ENCODE measurements at places on chromosomes 6 and 20.

DNA sequence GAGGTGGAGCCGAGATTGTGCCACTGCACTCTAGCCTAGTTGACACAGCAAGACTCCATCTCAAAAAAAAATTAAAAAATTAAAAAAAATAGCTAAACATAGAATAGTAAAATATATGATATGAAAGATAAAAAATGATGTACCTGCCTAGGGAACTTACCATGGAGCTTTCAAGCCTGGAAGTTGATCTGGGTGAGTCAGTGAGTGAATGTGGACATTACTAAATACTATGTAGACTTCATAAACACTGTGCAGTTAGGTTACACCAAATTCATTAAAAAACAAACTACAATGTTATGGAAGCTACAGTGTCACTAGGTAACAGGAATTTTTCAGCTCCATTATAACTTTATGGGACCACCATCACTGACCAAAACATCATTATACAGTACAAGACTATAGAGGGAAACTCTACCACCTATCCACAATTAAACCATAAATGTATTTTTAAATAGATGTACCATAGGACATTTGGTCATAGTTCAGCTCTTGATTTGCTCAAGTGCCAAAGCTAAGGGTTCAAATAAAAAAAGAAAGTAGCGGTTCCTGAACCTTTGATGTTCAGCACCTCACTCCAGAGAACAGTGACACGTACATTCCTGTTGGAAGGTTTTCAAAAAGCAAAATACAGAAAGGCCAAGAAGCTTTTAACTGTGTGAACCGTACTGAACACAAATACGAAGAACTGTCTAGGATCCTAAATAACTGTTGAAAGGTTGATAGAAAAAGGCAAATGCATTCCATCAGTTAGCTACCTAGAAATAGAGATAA, 52.4 kb upstream of the SPDEF start:
- DNase-seq = no peak

- no peak for DNase-seq
Measured at GRCh38 chr6:118719351-118720124, 68.1 kb upstream of the CEP85L start.

GRCh38 chr6:101439790-101440189, 46.3 kb downstream of the GRIK2 start:
- peak; percentile 23 for DNase-seq

- peak; percentile 6 for DNase-seq
Measured at GRCh38 chr20:39822667-39823066, 860.5 kb downstream of the DHX35 start.

DNA sequence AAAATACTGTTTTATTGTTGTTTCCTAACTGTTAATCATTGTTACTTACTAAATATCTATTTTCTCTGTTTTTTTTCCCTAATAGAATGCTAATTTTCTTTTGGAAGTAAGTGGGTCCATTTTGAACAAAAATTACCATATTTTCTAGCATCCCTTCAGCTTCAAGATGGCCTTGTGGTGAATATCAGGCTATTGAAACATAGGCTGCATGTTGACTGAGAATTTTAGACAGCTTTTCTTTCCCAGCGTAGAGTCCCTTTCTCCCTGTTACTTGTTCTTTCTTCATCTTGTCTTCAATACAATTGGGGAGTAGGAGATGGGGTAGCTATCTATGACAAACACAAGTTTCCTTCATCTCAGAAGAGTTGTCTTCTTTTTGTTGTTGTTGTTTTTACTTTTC, 397.0 kb downstream of the DOK5 start:
- no peak for DNase-seq

DNA sequence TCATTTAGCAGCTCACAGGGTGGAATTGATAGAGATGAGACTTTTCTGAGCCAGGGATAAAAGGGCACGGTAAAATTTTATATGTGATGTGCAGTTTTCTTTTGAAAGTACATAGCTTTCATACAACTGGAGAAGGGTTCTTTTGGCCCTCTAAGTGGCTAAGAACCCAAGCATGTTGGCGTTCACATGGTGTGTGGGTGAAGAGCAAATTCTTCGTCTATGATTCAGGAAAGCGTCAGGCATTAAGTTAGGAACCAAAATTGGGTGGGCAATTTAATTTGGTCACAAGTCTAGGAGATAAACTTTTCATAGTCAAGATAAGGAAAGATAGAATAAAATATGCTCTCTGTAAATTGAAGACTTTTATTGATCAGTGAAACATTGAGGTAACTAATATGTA, 153.9 kb downstream of the UTRN start:
- no peak for DNase-seq

DNA sequence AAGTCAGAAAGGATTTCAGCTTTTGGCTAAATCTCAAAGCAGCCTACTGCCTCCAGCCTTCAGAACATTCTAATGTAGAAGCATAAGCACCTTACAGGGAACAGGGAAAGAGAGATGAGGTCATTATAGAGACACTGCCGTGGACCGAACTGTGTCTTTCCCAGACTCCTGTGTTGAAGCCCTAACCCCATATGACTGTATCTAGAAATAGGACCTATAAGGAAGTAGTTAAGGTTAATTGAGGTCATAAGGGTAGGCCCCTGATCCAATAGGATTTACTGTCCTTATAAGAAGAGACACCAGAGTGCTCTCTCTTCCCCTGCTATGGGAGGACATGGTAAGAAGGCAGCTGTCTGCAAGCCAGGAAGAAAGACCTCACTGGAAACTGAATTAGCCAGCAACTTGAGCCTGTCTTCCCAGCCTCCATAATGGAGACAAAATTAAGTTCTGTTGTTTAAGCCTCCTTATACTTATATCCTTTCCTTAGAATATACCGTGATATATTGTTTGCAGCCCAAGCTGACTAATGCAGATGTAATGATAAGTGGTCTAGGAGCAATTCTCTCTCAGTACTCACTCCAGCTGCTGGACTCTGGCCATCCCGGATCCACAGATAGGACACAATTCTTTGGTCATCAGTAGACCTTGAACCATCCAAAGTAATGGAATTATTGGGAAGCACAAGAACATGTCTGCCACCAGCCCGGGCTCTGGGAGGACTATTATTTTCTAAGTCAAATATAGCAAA, 71.4 kb downstream of the ALDH5A1 start:
- DNase-seq = peak; percentile 37

DNA sequence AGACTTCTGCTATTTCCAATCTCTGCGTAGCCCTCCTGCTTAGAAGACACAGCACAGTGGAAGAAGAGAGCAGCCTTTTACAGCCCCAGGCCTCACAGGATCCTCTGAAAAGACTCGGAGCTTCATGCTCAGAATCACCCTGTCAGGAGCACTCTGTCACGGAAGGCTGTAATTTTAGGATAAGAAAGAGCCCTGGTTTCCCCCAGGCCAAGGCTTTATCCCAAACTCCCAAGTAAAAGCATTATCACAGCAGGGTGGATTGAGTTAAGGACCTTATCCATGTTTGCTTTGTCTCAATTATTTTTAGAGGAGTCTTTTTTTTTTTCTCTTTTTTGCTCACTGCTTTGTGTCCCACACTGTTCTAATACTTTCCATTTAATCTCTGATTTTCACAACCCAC, 39.2 kb downstream of the ANKS1A start:
- no peak for DNase-seq

- DNase-seq = no peak
Measured at GRCh38 chr20:2485661-2486060, 15.1 kb upstream of the SNRPB start.

- DNase-seq = no peak
Measured at GRCh38 chr20:22667198-22667597, 82.8 kb upstream of the FOXA2 start.

- no peak for DNase-seq
Measured at GRCh38 chr20:37066168-37066567, 29.6 kb downstream of the RBL1 start.

- DNase-seq = no peak
Measured at GRCh38 chr6:79676785-79677736, 45.9 kb downstream of the SH3BGRL2 start.

DNA sequence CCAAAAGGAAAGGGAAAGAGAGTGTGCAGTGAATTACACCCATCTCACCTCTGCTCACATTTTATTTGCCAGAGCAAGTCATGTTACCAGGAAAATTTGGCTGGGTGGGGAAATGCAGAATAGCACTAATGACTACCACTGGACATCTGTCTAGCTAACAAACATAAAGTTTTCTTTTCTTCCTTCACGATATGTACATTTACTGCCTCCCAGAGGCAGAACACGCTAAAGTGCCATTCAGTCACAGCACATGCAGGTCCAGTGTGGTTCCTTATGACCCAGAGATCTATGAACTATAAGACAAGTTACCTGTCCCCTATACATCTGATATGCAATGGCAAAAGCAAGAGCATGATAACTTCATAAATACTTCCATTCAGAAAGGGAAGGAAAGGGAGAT, 194.1 kb downstream of the OGFRL1 start:
- DNase-seq = no peak

DNA sequence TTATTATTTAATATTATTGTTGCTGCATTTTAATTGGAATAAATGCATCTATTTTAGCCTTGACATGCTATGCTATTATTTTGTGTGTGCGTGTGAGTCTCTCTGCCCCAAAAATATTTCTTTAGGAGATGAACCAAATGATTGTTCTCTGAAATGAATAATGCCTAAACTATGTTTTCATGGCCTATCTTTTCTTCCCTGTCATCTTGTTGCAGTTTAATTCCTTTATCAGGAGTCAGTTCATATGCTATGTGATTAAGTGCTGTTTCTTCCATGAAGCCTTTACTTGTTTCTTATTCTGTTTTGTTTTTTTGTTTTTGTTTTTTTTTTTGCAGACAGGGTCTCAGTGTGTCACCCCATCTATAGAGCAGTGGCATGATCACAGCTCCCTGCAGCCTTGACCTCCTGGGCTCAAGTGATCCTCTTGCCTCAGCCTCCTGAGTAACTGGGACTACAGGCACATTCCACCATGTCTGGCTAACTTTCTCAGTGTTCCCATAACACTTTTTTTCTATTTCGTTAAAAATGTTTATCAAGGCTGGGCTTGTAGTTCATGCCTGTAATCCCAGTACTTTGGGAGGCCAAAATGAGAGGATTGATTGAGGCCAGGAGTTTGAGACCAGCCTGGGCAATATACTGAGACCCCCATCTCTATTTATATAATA, 25.7 kb downstream of the TPX2 start:
- peak; percentile 64 for DNase-seq

GRCh38 chr6:142478117-142478516, 176.3 kb downstream of the ADGRG6 start:
- DNase-seq = peak; percentile 60

DNA sequence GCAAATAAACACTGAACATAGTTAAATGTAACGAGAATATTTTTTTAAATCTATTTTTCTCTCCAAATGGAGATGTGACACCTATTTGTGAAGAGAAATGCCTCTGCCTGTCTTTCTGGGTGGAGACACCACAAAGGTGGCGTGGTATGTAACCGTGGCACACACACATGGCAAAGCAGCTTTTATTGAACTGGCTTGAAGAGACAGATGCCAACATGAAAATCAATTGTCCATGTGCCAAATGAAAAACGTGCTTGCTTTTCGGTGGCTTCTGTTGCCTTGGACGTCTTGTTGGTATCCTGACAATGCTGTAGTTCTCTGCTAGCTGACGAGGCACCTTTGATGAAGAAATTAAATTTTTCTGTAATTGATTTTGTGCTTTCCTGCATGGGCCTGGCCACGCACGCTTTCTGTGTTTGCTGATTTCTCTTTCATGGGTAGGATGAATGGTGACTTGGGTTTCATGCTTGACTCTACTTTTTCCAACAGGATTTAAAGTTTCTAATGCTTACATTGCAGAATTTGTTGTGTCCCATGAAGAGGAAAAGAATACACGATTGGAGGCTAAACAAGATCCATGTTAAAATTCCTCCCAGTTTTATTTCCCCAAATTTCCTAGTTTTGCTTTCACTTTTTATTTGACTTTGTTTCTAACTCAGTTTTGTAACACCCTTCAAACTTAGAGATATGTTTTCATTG, 202.6 kb downstream of the TMEM242 start:
- DNase-seq = no peak

DNA sequence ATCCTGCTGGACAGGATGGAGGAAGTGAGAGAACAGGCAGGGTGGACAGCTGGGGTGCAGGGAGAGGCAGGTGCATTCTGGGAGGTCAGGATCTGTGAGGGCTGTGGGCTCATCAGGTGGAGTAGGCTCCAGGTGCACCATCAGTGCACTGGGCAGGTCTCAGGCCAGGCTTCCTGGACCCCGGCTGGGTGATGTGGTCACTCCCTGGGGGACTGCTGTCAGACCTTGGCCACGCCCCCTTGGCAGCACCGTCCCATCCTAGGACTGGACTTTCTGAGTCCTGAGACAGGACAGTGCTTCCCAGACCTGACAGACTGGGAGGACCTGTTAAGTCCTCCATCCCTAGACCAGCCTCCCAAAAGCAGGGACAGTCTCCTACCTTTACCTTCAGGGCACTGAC, 626.7 kb upstream of the DEFB115 start:
- no peak for DNase-seq

DNA sequence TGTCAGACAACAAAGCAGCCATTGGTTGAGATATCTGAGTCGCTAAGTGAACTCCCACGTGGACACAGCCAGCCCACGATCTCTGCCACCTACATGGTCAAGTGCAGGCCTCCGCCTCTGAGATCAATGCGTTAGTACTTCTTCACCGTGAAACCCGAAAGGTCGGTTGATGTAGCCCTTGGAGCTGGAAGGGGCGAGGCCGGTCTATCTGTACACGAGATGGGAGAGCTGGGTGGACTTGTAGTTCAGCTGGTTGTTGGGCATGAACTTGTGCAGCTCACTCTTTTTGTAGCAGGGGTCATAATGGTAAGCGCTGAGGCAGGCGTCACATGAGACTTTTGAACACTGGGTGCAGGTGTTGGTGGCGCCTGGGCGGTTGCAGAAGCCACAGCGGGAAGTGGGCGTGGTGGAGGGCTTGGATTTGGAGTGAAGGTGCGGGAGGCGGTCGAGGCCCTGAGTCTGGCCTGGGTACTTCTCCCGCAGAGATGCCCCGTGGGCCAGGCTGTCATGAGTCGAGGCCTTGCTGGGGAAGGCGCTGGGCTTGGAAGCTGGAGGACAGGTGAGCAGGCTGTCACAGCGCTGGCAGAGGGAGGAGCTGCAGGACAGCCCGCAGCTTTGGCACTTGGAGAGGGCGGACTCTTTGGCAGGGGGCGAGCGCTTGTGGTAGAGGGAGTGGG, 9.8 kb downstream of the SPATA2 start:
- DNase-seq = no peak

- peak; percentile 48 for DNase-seq
Measured at GRCh38 chr6:144931172-144932035, 646.3 kb downstream of the UTRN start.

DNA sequence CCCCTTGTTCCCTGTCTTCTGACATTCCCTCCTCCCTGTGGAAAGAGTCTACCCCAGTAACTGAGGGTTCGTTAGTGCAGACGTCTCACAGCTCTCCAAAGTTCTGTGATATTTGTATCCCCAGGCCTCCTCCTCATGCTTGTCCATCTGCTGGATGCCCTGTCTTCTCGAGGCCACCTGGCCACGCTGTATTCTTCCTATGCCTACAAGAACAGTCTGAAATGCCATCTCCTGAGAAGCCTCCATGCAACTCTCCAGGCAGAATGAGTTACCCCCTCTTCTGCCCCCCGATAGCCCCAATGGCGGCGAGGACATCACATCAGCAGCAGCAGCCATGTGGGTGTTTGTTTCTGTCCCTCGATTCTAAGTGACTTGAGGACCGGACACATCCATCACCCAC, 9.3 kb downstream of the ULBP2 start:
- no peak for DNase-seq

- no peak for DNase-seq
Measured at GRCh38 chr6:22526736-22527135, 42.6 kb upstream of the HDGFL1 start.

All from HFFc6 (cell line).